HS-27A (cell line): ENCODE measurements at places on chromosomes 4 and X.

- no peak for DNase-seq
Observed at GRCh38 chr4:155060873-155061272, 147.6 kb upstream of the NPY2R start.

GRCh38 chrX:69014200-69014599 lies 151.1 kb downstream of the PJA1 start:
- DNase-seq, result no peak

- no peak for DNase-seq
Observed at GRCh38 chrX:68840256-68840655, 11.4 kb downstream of the EFNB1 start.

- no peak for DNase-seq
Observed at GRCh38 chr4:64251781-64252180, 157.5 kb downstream of the TECRL start.

DNA sequence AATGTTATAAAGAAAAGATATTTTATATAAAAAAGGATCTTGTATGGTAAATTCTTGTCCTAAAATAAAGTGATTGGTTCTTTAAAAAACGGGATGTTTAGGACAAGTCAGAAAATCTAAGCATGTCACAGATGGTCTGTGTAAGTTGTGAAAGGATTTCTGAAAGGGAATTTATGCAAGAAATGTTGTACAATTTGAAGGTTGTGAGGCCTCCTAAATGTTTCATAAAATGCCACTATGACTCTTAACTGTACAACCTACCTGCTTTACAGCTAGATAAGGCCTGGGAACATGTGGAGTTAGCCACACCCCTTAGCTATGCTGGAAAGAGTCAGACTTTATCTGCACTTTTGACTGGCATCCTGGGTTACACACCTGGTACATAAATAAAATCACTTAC lies 951.5 kb upstream of the POU3F4 start:
- no peak for DNase-seq

DNA sequence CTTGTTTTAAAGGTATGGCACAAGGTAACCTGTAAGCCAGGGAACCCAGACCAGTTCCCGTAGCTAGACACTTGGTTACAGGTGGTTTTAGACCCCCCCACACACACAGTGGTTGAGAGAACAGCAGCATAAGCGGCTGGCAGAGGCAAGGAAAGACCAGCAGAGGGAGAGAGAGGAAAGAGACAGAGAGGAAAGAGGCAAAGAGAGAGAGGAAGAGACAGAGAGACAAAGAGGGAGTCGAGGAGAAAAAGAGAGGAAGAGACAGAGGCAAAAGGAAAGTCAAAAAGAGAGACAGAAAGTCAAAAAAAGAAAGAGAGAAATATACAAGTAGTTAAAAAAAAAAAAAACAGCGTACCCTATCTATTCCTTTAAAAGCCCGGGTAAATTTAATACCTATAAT lies 19.5 kb upstream of the PCSK1N start:
- no peak for DNase-seq

GRCh38 chr4:17132226-17132625 lies 233.8 kb upstream of the LDB2 start:
- no peak for DNase-seq

DNA sequence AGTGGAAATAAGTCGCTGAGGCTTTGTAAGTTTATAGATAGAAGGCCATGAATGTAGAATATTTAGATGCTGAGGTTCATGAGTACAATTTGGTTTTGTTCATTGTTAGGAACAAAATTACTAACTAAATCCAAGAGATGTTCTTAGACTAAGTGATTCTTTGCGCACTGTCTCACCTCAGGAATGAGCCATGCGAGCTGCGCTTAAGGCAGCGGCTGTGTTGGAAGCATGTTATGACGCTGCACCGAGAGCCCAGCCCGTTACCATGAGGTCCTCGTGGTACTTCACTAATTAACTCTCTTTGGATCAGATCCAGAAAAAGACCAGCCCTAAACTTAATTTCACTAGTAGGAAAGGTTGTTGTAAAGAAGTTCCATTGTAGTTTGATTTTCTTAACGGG lies 166.2 kb downstream of the RAPGEF2 start:
- DNase-seq, result no peak

DNA sequence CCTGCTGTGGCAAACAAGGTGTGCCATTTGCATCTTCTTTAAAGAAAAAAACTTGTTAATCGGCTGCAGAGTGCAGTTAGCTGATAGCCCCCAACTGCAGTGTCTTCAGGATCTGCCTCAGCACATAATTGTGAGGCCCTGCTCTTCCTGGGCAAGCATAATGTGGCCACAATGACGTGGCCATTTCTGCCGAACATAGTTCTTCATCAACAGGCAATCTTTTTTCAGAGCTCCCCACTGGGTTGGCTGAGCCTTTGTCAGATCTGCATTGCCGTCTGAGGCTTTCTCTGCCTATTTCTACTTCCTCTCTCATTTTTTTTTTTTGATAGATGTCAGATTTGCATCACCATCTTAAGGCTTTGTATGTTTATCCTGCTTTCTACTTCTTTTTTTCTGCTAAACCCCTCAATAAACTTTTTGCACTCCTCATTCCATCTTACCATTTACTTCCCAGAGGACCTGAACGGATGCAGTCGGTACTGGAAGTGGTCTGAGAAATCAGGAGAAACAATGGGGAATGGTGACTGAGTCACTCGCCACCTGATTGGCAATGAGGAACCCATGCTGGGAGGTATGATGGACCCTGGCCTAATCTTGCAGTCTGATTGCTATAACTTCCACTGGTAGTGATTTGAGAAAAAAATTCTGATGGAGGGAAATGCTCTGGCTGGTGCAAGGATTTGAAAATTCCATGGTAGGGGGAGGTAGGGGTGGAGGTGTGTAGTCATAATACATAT lies 21.2 kb upstream of the TAB3 start:
- DNase-seq, result no peak

DNA sequence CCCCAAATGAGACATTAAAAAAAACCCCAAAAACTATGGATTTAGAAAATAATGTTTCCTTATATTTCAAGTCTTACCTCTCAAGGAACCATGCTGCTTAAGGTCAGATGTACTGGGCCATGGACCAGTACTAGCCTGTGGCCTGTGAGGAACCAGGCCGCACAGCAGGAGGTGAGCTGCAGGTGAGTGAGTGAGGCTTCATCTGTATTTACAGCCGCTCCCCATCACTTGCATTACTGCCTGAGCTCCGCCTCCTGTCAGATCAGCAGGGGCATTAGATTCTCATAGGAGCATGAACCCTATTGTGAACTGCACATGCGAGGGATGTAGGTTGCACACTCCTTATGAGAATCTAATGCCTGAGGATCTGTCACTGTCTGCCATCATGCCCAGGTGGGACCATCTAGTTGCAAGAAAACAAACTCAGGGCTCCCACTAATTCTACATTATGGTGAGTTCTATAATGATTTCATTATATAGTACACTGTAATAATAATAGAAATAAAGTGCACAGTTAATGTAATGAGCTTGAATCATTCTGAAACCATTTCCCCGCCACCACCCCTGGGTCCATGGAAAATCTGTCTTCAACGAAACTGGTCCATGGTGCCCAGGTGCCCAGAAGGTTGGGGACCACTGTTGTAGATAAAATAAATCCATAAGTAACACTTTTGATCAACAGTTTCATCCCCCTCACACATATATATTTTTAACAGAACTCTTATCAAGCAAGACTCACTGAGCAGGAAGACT lies 105.3 kb upstream of the CBR4 start:
- DNase-seq, result no peak

- DNase-seq, result no peak
Observed at GRCh38 chr4:113013751-113014150, 35.7 kb upstream of the ANK2 start.

- no peak for DNase-seq
Observed at GRCh38 chr4:56876264-56876663, 31.4 kb upstream of the REST start.

DNA sequence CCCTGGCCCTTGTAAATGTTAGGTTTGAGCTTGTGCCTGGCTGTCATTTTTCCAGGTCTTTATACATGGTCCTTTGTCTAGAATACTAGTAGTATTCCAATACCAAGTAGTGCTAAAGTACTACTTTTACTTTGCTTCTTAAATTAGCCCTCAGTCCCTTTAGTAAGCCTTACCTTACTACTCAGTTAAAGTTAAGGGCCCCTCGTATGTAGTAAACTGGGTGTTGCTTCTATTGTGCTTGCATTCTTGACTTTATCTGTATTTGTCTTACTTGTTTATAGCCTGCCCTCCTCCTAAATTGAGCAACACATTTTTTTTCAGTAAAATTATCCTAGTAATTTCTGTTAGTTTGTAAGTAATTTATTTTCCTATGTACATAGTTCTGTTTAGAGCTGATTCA lies 25.2 kb downstream of the CLCN3 start:
- no peak for DNase-seq

DNA sequence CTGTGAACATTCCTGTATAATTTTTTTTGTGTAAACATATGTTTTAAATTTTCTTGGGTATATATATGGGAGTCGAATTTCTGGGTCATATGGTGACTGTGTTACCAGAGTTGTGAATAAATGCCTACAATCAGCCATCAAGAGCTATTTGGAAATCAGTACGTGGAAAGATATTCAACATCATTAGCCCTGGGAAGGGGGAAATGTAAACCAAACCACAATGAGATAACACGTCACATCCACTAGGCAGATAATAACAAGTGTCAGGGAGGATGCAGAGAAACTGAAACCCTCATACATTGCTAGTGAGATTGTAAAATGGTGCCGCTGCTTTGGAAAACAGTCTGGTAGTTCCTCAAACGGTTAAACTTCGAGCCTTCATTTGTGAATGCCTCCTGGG lies 43.9 kb downstream of the LUZP4 start:
- no peak for DNase-seq

GRCh38 chrX:93461060-93461459 lies 212.3 kb downstream of the NAP1L3 start:
- no peak for DNase-seq

DNA sequence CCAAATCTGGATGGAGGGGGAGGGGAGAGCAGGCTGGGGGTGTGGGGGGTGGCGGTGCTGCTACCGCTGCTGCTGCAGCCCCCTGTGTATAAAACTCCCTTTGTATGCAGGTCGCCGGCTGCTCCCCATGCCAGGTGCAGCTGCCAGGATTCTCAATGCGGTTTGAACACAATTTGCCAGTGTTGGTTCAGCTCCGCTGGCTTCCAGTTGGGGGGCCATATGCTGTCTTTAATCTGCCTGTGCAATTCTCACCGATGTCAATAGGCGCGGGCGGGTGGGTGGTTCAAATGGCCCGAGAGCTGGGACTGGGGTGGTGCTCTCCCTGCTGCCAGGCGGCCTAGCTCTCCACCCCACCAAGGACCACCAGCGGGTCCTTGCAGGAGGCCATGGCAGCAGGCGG lies 257.6 kb downstream of the BCOR start:
- DNase-seq, result no peak

GRCh38 chr4:112818594-112818965 lies 181.6 kb downstream of the LARP7 start:
- DNase-seq, result peak; percentile 24

GRCh38 chr4:74284053-74284452 lies 24.2 kb upstream of the EPGN start:
- DNase-seq, result peak; percentile 74

GRCh38 chr4:186190581-186191199 lies 677 bp upstream of the CYP4V2 start:
- DNase-seq, result no peak

GRCh38 chr4:122118243-122118642 lies 33.9 kb upstream of the BLTP1 start:
- no peak for DNase-seq

DNA sequence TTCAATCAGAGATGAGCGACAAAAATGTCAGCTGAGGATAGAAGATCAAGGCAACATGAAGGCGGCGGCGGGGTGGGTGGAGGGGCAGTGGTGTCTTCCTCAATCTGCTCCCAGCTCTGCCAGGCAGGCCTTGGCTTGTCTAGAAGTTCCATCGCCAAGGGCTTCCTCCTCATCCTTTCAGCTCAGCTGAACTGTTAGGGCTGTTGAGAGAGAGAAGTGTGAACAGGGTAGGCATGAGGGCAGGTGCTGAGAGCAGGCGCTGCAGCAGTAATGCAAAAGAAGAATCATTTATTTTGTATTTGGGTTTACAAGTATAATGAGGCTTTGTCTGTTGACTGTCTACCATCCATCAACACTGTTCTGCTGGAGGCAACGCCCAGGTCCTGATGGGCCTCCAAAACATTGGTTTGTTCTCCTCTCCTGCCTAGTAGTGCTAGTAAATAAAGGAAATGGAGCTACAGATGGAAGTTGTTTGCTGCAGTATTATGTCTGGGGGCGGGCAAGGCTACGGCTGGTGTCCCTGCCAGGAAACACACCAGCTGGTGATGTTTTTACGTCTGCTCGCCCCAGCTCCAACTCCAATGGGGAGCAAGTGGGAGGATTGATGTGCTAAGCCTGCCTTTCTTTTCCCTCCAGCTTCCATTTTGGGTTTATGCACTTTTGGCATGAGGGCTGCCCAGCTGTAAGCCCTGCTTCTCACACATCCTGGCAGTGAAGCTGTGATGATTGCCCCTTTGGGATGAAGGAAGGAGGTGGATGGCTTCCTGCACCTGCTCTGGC lies 139.4 kb upstream of the BOD1L1 start:
- no peak for DNase-seq

- DNase-seq, result no peak
Observed at GRCh38 chr4:61909031-61909430, 708.9 kb downstream of the ADGRL3 start.

GRCh38 chr4:136829280-136829679 lies 703.0 kb downstream of the PCDH18 start:
- DNase-seq, result no peak

- no peak for DNase-seq
Observed at GRCh38 chr4:141609243-141609642, 27.1 kb upstream of the IL15 start.

DNA sequence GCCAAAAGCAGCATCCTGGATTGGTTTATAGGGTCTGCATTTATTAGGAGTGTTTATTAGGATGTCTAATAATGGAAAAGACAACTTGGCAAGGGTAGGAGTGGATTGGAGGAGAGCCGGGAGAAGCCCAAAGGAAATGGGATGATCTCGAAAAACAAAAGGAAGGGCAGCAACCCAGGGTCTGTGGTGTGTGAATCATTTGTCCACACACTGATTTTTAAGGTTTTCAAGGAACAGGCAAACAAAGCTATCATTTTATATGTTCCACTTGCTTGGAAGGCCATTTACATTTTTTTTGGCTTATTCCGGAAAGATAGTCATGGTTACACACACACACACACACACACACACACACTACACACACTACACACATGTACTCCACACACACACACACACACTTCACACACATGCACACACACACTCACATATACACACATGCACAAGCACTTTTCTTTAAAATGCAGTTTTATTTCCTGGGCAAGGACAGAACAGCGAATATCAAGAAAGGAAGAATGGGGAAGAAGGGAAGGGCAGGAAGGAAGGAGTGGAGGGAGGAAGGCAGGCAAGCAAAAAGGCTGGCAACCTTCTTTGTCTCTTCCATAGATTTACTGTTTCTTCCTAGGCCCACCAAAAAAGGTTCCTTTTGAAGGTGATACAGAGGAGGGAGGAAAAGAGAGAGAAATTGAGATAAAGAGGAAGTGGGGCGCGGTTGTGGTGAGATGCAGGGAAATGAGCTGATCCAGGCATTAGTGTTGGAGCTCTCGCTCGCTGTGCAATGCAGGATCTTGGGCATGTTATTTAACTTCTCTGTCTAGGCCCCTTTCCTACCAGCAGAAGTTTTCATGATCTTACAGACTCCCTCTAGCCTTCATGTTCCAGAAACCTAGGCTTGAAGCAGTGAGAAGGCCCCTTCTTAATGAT lies 88.6 kb upstream of the MAML3 start:
- DNase-seq, result no peak
